ENCODE measurements at places on chromosomes 12 and 14.

GRCh38 chr14:56796259-56796658 lies 14.0 kb downstream of the OTX2 start:
- no peak for DNase-seq

- no peak for DNase-seq
These were observed 15.5 kb upstream of the PCNX1 start for GRCh38 chr14:70891737-70892136.

GRCh38 chr12:42809226-42809625 lies 219.7 kb upstream of the PRICKLE1 start:
- DNase-seq = no peak

- DNase-seq = no peak
These were observed 37.4 kb downstream of the DIO3 start for GRCh38 chr14:101598571-101599233.

GRCh38 chr14:94795372-94795771 lies 25.5 kb upstream of the GSC start:
- DNase-seq = no peak

DNA sequence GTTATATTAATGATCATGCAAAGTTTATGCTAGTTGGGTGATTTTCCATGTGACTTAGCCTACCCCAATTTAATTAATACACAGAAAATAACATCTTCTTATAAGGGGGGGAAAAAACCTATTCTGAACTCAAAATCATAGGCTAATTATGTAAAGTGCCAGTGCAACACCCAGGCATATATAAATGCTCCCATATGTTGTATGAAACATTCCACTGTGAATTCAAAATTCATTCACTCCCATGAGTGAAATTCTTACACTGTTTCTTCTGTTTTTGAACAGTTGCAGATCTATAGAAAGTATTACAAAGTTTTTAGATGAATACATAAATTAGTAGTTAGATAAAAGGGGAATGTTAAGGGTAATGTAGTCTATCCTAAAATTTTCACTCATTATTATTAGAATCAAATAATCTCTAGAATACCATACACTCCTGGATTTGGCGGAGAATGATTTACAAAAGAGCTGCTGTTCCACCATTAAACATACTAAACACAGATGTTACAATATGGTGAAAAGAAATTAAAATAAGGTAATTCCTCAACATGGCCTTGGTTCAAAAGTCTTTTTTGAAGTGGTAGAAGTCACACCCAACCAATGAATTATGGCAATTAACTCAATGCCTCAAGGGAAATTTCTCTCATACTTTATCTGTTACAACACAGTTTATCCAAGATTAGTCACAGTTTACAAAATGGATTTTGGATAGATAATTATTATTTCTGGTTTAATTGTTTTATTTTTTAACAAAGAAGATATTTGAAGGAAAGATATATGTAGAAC lies 454.1 kb upstream of the FLRT2 start:
- no peak for DNase-seq

- no peak for DNase-seq
These were observed 8.6 kb downstream of the ASB2 start for GRCh38 chr14:93967637-93968250.

- no peak for DNase-seq
These were observed 92.8 kb downstream of the OTOGL start for GRCh38 chr12:80192087-80192486.

GRCh38 chr14:97415907-97416306 lies 618.7 kb downstream of the VRK1 start:
- DNase-seq = no peak

GRCh38 chr14:104818714-104819161 lies 17.8 kb downstream of the ZBTB42 start:
- no peak for DNase-seq

GRCh38 chr12:131091413-131091975 lies 137.8 kb downstream of the ADGRD1 start:
- no peak for DNase-seq

DNA sequence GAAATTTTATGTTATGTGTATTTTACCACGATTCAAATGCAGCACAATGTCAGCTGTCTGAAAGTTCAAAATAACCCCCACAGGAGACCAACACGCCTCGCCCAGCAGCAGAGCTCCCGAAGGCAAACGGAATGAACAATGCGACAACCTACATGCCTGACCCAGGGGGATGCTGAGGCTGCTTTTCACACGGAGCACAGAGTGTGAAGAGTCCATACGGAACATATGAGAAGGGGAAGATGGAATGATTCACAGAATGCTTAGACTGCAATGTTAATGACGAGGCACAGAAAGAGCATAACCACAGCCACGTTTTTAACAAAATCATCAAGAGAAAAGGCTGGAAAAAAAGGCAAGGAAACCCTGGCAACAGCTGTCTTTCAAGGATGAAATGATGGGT lies 22.6 kb downstream of the ZFYVE21 start:
- DNase-seq = no peak

DNA sequence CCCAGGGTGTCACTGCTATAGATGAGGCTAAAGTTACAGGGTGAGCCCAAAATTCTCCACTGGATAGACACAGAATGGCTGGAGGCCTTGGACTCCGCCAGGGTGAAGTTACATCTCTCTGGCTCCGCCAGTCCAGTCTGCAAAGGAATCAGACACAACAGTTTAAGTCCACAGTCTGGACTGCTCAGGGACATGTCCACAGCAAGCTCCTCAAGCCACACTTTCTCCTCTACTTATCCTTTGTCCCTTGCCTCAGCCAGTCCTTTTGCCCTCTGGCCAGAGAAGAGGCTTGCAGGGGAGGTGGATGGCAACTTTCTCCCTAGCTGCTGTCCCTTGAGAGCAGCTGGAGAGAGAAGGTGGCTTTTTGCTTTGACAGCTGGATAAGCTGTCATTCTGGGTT lies 28.0 kb downstream of the PTPRB start:
- DNase-seq = no peak
